ENCODE measurements at places on chromosomes 6 and 20.

DNA sequence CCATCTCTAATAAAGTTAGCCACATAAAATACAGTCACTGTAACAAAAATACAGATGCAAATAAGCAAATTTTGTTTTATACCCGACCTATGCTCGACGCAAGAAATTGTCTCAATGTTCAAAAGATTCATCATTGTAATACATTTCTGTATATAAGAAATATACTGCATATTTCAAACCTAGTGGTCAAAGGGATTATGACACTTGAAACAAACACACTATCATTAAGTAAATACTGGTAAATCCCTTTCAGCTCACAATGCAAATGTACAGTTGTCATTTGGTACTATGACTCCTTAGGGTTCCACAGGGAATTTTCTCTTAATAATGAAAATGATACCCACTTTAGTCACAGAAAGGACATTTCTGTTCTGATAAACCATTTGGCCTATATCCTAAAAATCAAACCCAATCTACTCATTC is 2.2 kb downstream of the HIVEP2 start:
- DNase-seq = no peak

GRCh38 chr6:6569096-6569810 is 19.3 kb upstream of the LY86 start:
- no peak for DNase-seq

DNA sequence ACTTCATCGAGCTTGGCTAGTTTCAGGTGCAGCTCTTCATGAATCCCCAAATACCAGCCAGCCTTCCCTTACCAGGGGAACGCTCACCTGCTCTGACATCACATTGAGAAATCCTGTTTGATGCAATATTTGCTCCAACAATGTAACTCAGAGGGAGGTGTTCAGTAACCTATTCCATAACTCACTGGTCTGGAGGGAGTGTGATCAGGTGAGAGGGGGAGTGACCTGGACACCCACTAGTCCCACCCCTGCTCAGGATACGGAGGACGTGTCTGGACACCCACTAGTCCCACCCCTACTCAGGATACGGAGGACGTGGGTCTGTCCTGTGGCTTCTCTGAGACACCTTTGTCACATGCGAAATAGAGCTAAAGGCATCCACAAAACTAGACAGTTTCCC is 70.3 kb downstream of the HUS1B start:
- DNase-seq = no peak

DNA sequence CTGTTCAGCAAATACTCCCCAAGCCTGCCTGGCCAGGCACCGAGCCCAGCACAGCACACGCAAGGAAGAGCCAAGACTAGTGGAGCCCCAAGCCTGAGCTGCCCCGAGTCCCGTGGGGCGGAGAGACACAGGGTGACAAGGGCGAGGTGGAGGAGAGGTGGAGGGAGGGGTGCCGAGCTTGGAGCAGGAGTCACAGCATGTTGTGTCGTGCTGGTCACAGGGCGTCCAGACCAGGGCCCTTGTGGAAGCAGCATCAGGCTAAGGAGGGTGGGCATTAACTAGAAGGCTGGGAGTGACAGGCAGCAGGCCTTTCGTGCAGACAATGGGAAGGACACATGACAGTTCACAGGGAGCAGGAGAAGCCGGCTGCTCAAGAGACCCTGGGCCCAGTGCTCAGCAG is 391.6 kb downstream of the TAF4 start:
- no peak for DNase-seq

- DNase-seq = no peak
Measured at GRCh38 chr6:90233994-90234393, 62.6 kb downstream of the BACH2 start.

GRCh38 chr6:40932366-40932765 is 106.7 kb downstream of the UNC5CL start:
- DNase-seq = no peak

DNA sequence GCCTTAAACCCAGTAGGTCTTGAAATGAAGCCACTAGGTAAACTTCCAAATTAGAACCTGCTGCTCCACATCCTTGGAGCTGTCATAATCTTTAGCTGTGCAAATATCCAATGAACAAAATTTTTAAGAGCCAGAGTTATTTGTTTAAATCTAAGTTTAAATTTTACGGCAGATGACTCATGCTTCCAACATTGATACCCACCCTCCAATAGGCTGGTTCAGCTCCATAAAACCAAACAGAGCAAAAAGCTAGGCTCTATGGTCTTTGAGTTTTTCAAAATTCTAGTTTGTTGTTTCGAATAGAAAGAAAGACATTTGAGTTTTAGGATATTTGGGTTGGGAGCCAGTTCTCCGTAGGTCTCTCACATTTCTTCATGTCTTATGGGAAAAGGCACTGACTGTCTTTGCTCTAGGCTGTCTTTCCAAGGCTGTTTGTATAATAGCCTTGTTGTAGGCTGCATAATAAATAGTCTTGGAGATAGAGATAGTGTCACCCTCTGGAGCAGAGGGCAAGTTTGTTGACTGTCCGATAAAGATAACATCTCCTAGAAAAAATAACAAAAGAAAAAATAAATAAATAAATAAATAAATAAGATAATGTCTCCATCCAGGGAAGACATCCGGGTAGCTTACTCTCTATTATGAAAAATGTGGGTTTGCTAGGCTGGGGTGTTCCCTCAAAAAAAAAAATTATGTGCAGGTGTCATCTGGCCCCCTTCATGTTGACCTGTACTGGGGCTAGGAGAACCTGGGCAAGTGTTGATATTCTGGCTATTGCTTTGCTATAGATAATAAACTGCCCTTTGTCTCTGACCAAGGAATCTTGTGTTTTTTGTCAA is 36.5 kb downstream of the SLC2A12 start:
- DNase-seq = no peak
